Large intestine (tissue), 12 donors: ENCODE measurements at places on chromosomes 5 and 9. TPM values are rescaled to one million over a fixed set of nuclear protein-coding genes. Genes with fewer than 3 reads are reported as not detected.

The ADAMTS2 gene
- polyA plus RNA-seq, result 5.9 TPM

The CARTPT gene
- polyA plus RNA-seq, result 8.5 TPM

DNA sequence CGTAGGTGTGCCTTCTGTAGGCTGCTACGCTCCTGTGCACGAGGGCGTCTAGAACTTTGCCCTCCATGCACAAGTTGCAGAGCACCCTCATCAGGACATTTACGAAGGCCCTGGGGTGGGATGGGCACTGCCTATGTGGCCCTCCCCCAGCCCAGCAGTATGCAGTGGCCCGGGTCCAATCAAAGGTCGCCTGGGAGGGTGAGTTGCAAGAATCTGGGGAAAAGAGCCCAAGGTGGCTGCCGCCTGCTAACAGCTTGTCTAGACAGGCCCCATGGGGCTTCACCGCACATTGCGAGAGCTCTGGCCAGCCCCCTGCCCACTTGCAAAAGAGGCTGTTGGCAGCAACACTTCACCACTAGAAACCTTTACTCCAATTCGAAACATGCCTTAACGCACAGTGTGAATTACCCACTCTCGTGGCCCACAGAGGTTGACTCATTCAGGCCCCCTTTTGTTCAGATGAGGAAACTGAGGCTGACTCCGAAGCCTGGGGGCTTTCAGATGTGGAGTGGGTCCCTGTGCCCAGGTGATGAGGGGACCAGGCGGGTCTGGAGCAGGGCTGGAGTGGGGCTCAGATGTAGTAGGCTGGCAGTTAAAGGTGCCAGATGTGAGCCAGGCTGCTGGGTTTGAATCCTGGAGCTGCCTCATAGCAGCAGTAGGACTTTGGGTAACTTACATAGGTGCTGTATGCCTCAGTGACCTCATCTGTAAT, 31.8 kb upstream of the IL17B start:
- DNase-seq, result peak; percentile 91

DNA sequence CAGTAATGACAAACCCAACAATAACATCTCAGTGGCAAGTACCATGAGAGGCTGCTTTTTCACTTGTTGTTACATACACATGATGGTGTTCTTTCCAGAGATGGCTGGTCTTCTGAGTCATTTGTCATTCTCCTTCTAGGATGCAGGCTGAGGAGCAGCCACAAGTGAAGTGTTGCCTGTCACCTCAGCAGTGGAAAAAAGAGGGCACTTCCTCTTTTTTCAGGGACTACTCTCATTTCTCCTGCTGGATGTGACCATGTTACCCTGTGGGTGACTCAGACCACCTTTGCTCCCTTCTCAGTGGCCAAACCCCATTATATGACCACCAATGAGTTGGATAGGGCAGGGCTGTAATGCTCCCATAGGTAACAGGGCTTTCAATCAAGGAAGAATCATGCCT, 587.0 kb upstream of the ADAMTS16 start:
- no peak for DNase-seq

The MYORG gene
- polyA plus RNA-seq, result 60.9 TPM

DNA sequence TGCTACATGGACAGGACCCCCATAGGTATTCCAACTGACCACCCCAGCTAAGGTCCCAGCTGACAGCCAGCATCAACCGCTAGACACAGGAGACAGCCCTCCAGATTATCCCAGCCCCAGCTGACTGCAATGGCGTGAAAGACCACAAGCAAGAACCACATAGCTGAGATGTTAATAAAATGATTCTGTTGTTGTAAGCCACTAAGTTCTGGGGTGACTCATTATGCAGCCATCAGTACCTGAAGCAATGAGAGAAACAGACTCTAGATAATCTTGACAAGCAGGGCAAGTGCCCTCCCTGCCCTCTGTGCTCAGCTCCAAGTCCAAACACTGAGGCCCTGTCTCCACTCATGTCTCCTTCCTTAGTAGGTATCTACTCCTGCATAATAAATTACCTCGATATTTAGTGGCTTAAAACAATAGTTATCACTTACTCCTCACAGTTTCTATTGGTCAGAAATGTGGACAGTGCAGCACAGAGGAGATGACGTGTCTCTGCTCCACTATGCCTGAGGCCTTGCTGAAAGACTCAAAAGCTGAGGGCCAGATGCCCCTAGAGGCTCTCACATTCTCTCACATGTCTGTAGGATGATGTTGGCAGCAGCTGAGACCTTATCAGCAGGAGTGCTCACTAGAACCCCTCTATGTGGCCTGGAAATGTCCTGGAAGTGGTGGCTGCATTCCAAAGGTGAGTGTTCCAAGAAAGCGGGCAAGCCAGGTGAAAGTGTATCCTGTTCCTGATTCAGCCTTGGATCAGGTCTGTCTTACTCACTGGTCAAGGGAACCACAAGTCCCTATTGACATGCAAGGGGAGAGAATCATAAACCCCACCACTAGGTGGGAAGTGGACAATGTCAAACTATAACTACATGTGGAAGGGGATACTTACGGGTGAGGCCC, 2.5 kb downstream of the MGAT1 start:
- DNase-seq, result peak; percentile 85

The PAEP gene
- polyA plus RNA-seq, result 0.09 TPM

The PFN3 gene
- not detected for polyA plus RNA-seq

GRCh38 chr5:132011622-132012343, at the start of gene ACSL6:
ACSL6 (minus strand) TSS chr5:132011658; CDS start chr5:132011553, 105 bp downstream.
- DNase-seq, result no peak

The PIP5KL1 gene
- 0.79 TPM for polyA plus RNA-seq

The HACD4 gene
- 4.8 TPM for polyA plus RNA-seq

The ADRA1B gene
- 0.12 TPM for polyA plus RNA-seq

- no peak for DNase-seq
Measured at GRCh38 chr5:74196233-74196632, 444.3 kb downstream of the ENC1 start.

The TLX3 gene
- polyA plus RNA-seq, result not detected

The SLC4A9 gene
- 0.22 TPM for polyA plus RNA-seq

DNA sequence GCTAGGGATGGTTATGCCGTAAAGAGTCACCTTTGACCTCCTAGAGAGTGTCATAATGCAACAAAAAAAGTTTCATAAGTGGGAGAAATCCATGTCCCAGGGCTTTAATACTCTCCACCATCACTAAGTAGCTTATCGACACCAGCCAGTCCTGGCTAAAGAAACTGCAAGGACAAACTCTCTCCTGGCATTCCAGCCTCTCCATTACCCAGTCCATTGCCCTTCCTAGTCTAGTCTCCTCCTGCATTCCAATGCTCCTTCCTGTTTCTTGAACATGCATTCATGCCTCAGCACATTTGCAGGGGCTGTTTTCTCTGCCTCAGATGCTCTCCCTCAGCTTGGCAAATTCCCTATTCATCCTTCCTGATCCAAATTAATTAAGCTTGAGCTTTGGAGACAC, 364.1 kb downstream of the BRINP1 start:
- DNase-seq, result no peak

The SLC31A2 gene
- polyA plus RNA-seq, result 11.4 TPM

DNA sequence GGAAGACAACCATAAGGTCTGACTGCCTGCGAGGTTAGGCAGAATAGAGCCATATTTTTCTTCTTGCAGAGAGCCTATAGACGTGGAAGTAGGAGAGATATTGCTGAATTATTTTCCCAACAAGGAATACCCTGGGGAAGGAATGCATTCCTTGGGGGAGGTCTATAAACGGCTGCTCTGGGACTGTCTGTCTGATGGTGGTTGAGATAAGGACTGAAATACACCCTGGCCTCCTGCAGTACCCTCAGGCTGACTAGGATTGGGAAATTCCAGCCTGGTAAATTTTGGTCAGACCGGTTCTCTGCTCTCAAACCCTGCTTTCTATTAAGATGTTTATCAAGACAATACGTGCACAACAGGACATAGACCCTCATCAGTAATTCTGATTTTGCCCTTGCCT, 617.5 kb upstream of the GRIN3A start:
- no peak for DNase-seq

The OGN gene
- 184 TPM for polyA plus RNA-seq

The GGTA1 gene
- polyA plus RNA-seq, result 8.8 TPM

- DNase-seq, result no peak
Measured at GRCh38 chr9:125330587-125330986, 69.0 kb downstream of the GAPVD1 start.

The ARL14EPL gene
- polyA plus RNA-seq, result not detected

DNA sequence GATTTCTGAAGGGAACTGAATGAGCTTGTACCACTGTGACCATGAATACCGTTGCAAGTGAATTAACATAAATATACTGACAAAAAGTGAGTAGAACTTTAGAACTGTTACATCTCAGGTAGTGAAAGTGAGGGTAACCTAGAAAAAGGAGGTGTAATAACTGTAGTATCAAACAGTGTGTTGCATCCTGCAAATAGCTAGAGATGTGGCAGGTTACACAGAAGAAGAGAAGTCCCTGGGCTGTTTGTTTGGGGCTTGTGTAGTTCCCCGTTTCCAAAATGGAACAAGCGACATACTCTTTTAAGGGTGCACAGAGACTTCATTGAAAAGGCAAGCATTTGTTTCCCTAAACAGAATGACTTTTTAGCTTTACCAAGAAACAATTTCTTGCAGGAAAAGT, 214.8 kb downstream of the NR3C1 start:
- DNase-seq, result no peak

DNA sequence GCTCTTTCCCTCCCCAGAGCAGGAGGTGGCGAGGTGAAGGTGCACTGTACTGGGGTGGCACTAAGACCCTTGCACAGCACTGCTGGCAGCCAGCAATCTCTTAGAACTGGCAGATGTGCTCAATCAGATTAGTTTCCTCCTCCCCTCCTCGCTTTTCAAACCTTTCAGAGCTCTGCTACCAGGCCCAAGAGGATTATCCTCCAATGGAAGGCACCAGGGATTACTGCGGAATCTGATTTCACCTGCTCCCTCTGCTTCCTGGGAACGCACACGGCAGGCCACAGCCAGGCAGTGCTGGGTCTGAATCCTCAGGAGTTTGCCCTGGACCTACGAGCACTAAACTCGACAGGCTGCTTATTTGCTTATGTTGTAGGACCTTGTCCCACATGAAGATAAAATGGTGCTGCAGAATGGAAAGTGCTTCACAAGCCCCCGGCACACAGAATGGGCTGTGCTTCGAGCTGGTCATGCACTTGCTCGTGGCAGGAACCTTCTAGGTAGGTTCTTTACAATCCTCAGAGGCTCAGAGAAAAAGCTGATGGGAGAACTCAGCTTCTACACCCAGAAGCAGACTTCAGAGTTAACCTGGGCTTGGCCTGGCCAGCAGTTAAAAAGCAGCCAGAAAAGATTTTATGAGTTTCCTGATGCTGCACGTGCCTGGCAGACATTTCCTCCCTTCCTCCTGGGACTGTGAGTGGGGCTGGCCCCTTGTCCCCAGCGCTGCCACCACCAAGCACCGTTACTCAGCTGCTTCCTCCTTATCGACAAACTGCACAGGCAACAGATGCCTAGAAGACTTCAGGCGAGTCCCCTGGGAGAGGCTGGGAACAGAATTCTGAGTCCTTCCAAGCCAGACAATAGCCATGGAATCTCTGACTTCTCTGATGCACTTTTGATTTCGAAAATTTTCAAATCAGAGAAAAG, 33.1 kb downstream of the FABP6 start:
- DNase-seq, result peak; percentile 88

GRCh38 chr9:94980947-94981722, 254.6 kb downstream of the AOPEP start:
- DNase-seq, result no peak

DNA sequence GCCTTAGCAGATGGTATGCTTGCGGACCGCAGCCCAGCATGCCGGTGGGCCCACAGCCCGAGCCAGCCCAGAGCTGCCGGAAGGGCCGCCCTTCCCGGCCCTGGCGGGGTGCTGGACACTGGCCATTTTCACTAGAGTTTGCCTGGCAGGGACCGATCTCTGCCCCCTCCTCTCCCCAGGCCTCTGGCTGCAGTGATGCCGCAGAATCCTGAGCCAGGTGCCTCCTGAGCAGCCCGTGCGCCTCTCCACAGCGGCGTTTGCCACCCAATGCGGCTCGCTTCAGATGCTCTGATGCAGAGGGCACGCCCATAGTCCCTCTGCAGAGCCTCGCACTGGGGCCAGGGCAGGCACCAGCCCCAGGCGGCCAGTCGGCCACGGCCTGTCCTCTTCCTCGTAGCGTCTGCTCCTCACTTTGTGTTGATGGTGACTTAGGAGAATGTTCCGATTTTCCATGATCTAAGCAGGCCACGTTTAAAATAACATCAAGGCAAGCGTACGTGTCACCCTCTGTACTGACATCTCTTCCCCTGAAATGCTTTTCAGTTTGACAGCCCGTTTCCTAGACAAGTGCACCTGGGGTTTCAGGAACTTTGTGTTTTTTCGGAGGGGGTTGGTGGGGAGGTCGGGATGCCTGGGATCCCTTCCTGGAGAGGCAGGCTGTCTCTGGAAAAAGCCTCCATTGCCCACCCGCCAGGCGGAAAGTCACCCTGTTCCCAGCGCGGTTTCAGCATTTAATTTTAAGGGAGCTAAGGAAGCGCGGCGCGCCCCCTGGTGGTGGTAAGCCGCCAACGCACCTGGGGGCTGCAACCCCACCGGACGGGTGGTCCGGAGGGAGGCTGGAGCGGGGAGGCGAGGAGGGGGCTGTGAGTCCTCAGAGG, 29.8 kb upstream of the HMCN2 start:
- DNase-seq, result peak; percentile 27

The ZFAND5 gene
- 142 TPM for polyA plus RNA-seq

The EIF4E1B gene
- polyA plus RNA-seq, result not detected

The CCL27 gene
- 0.18 TPM for polyA plus RNA-seq

DNA sequence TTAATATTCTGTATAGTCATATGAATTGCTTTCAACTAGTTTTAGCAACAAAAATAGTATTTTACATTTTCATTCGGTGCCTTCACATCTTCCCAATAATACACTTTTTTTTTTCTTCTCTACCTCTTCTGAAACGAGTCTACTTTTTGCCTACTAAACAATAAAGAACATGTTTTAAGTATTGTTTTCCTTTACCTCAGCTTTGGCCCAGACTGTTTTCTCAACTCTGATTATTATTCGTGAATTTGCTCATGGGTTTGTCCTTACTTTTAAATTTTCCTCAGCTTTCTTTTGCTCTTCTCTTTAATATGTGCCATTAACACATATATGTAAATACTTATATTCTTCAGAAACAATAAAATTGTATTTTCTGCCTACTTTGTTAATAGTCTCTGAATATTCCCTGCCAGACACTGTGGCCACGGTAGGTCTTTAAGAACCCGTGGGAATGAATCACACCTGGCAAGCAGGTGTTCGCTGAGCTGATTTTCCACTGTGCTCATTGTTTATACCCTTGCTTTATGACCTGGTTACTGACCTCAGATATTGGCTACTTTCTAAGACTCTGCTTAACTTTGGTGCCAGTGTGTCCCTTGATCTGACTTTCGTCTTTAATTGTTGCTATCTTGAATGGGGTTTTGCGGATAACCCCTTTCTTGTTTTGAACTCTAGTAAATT, 49.1 kb downstream of the FAM170A start:
- no peak for DNase-seq

DNA sequence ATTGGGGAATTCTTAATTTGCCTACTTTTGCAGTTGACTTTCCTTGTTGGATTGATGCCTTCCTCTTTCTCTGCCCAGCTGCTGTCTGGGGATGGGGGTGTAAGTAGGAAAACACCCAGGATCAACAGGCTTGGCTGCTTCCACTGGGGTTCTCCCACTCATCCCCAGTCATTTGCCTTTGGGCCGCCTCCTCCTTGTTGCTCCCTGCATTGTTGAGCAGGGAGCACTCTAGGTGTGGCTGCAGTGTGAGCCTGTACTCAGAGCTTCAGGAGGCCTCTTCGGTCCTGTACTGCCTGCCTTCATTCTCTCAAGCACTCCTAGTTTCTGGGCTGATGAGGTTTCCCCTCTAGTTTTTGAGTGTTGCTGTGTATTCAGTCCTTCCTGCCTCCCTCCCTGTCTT, 12.1 kb downstream of the RHOBTB3 start:
- DNase-seq, result no peak

GRCh38 chr5:141547488-141547887, 58.6 kb downstream of the PCDHGC5 start:
- no peak for DNase-seq
